ENCODE measurements at places on chromosomes 7 and 10.

- DNase-seq = no peak
Observed at GRCh38 chr10:110508806-110509544, 11.3 kb downstream of the DUSP5 start.

DNA sequence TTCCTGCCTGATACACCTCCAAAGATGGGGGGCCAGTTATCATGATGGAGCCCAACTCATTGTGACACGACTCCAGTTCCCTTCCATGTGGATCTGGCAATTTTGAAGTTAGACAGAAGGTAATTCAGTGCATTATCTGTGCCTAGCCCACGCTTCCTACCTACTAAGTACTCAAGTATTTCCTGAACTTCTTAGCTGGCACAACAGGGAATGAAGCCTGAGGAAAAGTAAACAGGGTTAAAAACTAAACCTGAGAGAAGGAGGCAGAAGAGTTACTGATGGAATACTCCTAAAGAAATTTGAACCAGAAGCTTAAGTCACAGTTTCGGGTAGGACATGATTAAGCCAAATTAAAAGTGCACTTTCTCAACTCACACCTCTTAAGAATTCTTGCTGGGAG, 1.1 kb upstream of the SEC31B start:
- no peak for DNase-seq

- no peak for DNase-seq
Observed at GRCh38 chr7:141928845-141929195, 12.6 kb downstream of the OR9A4 start.

- no peak for DNase-seq
Observed at GRCh38 chr7:5265320-5266190, 17.2 kb upstream of the SLC29A4 start.

GRCh38 chr7:14195871-14196270, 206.4 kb upstream of the ETV1 start:
- no peak for DNase-seq

Data from muscle of arm (tissue), 14 donors.